Kidney glomerular epithelial cell (primary cell): ENCODE measurements at places on chromosomes 16 and 17.

DNA sequence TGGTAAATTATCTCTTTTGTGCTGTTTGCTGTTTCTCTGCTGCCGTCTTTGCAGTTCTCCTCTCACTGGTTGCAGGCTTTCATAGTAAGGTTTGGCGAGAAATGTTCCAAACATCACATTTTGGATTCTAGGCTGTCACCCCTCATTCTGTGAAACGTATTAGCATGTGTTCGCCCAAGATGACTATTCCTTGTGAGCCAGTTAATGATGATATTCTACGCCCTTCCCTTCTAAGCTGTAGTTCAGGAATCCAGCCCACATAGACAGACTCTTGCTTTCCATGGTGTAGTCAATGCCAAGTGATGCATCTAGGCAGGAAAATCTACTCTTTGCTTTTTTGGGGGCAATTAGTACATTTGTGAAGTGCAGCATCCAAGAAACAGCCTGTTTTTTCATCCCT lies 14.4 kb downstream of the UBFD1 start:
- DNase-seq = no peak

- no peak for DNase-seq
Observed at GRCh38 chr17:43614561-43614960, 47.2 kb downstream of the MEOX1 start.

GRCh38 chr17:59527931-59528330 lies 37.5 kb upstream of the DHX40 start:
- DNase-seq = no peak

GRCh38 chr17:82525712-82526111 lies 6.2 kb downstream of the FOXK2 start:
- no peak for DNase-seq
